ENCODE measurements at places on chromosomes 5 and 9.

- no peak for DNase-seq
Measured at GRCh38 chr5:100846772-100847171, 56.3 kb downstream of the ST8SIA4 start.

- no peak for DNase-seq
Measured at GRCh38 chr9:121171236-121171635, 30.4 kb downstream of the RAB14 start.

DNA sequence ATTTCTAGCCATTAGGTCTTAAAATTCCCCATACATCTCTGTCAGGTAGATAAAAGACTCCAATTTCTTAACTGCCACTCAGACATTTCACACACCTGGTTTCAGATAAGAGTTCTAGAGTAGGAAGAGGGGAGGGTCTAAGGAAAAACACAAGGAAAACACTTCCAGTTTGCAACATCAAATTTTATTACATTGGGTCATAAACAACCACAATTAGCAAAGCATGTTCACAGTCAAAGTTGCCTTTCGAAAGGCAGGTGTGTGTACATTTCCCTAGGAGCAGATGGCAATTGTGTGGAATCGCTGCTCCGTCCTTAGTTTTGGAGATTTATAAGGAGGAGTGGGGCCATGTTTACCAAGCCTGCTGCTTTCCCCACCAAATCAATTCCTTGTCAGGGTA is 120.8 kb downstream of the DMRT2 start:
- DNase-seq = no peak

GRCh38 chr5:79529110-79529509 is 15.2 kb upstream of the HOMER1 start:
- no peak for DNase-seq

Measured in stimulated activated CD8-positive, alpha-beta memory T cell treated with anti-CD3 and anti-CD28 coated beads, Interleukin-7, amount 100 ng/mL, for 1 hour (primary cell).